Suprapubic skin (tissue), 4 donors: ENCODE measurements at places on chromosomes 1 and 21. TPM values are rescaled to one million over a fixed set of nuclear protein-coding genes. Genes with fewer than 3 reads are reported as not detected.

Gene ZYG11A
- 0.26 TPM for total RNA-seq

DNA sequence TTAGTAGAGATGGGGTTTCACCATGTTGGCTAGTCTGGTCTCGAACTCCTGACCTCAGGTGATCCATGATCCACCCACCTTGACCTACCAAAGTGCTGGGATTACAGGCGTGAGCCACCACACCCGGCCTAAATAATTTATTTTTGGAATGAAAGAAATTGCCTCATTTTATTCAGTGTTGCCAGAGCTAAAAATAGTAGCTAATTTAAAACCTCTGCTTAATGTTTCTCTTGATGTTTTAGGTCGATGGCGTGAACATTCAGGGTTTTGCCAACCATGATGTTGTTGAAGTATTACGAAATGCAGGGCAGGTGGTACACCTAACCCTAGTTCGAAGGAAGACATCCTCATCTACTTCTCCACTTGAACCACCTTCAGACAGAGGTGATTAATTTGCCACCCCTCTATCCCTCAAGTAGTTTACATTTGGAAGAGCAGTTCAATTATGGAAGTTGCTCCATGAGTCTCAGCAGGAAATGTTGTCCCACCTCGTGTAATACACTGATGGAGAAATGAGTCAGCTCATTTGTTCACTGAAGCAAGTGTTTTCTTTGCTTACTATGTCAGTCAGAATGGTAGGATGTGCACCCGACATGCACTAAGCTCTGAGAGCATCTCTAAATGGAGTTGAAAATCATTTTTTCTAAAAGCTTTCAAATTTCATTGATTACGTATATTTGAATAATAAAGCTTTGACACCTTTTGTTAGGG, 54.9 kb downstream of the PATJ start:
- no peak for DNase-seq

GRCh38 chr1:209364716-209365115, 218.8 kb upstream of the CAMK1G start:
- no peak for DNase-seq

Gene MNDA
- 3.7 TPM for total RNA-seq

Gene AVPR1B
- total RNA-seq: not detected

GRCh38 chr21:25246546-25246945, 360.7 kb downstream of the MRPL39 start:
- no peak for DNase-seq

DNA sequence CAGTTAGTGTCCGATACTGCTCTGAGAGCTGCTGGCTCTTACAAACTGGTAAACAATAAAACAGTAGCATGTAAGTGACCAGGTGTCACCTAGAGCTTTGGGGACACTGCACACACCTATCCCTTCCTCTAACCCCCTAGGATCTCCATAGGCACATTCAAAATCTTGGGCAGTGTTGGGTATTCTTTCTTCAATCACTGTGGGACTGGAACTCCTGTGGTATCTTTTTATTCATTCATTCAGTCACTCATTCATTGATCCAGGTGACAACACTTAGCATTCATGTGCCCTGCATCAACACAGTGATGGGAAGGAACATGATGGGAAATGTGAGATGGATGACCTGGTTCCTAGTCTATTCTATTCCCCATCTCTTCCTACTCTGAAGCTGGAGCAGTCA, 73.9 kb downstream of the HHAT start:
- DNase-seq: no peak

Gene DNALI1
- 0.98 TPM for total RNA-seq

- DNase-seq: no peak
These were observed 65.7 kb downstream of the MAP3K7CL start for GRCh38 chr21:29195981-29196669.

DNA sequence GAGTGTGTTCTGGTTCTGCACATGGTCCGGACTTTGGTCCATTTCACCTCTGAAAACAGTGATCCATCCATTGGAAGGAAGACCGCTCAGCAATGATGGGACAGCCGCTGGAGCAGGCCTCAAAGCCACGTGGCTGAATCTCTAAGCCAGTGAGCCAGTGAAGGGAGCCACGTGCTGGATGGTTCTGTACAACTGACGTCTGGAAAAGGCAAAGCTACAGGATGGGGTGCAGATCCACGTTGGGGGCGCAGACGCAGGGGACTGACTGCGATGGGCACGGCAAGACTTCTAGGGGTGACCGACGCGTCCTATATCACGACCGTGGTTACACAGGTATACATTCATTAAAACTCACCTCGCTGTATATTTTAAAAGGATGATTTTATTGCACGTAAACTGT, 10.2 kb upstream of the ARHGEF16 start:
- DNase-seq: no peak

DNA sequence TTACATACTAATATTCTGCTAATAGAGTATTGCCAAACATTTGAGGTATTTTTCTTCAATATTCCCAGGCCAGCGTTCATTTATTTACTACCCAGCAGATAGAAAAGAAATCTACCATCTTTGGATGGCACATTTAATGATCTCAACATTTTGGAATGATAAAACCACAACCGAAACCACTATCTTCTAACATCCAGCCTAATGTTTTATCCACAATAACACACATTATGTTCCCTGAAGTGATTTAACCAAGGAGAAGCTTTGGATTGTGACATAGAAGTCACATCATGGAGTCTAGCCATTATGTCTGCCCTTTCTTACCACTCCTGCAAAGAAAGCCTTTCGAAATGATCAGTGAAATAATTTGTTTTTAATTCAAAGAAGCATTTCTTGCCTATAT, 497.1 kb upstream of the PLXNA2 start:
- no peak for DNase-seq

Gene FLVCR1
- total RNA-seq: 8.5 TPM

Gene S1PR1
- 50.6 TPM for total RNA-seq

- no peak for DNase-seq
These were observed 637 bp downstream of the LYPLA2 start for GRCh38 chr1:23791516-23792047.

GRCh38 chr1:1945782-1946393, 26.8 kb upstream of the TMEM52 start:
- DNase-seq: no peak

DNA sequence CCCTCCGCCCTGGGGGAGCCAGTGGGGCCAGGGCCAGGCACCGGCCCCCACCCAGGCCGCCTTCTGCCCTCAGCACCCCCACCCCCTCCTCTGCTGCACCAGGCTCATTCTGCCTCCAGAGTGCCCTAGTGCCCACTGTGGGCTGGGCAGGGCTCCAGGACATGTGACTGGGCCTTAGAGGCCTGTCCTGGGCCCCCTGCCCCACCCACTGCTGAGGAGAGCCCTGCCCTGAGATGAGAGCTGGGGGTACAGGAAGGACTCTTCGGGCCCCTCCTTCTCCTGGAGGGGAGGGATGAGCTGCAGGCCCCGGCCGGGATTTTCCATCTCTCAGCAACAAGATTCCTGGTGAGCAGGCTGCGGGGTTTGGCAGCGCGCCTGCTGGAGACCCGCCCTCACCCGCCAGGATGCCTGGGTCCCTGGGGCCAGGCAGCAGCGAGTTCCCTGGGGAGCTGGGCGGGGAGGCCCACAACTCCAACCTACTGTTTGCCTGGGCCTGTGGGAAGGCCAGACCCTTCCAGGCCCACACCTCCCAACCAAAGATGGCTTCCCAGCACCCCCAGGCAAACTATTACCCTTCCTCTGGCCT, 14.0 kb downstream of the AHDC1 start:
- DNase-seq: no peak

- DNase-seq: no peak
These were observed 132.2 kb upstream of the FOXD3 start for GRCh38 chr1:63190171-63190570.

Gene BNIPL
- 492 TPM for total RNA-seq

DNA sequence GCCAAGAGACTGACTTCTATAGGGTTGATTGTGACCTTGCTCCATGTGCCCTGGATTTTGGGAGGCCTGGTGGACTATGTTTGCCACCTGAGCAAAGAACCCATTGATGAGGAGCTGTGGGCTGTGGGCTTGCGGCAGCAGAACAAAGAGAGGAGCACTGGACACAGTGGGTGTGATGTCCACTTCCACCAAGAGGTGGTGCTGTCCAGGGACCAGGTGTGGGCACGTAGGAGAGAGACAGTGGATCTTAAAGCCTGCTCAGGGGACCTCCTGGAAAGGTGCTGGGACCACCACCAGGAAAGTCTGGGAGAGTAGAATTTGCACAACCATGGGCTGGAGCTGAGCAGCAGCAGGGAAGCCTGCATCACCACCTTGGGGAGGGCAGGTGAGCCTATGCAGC, 106.7 kb upstream of the ETS2 start:
- no peak for DNase-seq

- no peak for DNase-seq
These were observed 13.8 kb upstream of the CR1L start for GRCh38 chr1:207631137-207631536.

- no peak for DNase-seq
These were observed 54.4 kb upstream of the BCL10 start for GRCh38 chr1:85330711-85331290.

Gene PALMD
- 125 TPM for total RNA-seq

GRCh38 chr1:43538969-43539368, 8.3 kb downstream of the PTPRF start:
- no peak for DNase-seq

- DNase-seq: no peak
These were observed 5.2 kb upstream of the S100A2 start for GRCh38 chr1:153570874-153571273.

DNA sequence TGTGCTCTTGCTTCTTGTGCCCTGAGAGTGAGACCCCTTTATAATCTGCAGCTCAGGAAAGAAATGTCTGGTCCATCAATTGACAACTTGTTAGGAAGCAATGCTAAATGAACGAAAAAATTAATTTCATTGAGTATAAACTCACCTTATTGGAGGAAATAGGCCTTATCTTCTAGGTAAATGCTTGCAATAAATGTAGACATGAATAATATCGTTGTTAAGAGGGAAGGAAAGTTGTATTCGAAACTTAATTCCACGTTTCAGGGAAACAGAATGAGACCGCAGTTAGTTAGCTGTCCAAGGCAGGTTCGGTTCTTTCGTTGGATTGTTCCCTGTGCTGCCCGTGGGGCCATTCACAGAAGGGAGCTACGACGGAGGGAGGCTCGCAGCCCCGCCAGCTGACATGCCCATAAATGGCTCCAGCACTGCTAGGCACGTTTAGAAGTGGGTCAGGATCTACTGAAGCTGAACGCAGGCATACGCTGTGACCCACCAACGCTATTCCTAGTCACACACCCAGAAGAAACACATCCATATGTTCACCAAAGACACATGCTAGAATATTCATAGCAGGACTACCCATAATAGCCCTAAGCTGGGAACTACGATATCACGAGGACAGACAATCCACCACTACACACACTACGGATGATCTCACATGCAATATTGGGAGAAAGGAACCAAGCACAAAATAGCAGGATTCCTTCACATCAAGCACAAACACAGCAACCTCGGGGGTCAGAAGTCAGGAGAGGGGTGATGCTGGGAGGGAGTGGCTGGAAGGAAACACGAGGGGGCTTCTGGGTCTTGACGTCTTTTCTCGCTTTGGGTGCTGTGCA, 56.2 kb upstream of the LBR start:
- peak; percentile 61 for DNase-seq

- DNase-seq: no peak
These were observed 18.8 kb downstream of the USP25 start for GRCh38 chr21:15748586-15748985.

GRCh38 chr1:233723387-233723786, 109.5 kb downstream of the KCNK1 start:
- no peak for DNase-seq

- DNase-seq: no peak
These were observed 176.9 kb upstream of the PRMT6 start for GRCh38 chr1:106879538-106879937.

GRCh38 chr1:64163970-64164369, 39.5 kb upstream of the UBE2U start:
- no peak for DNase-seq

- no peak for DNase-seq
These were observed 116.0 kb downstream of the MRPL39 start for GRCh38 chr21:25491267-25491666.

Gene LRRC52
- total RNA-seq: not detected
